Endothelial cell of umbilical vein (primary cell): ENCODE measurements at places on chromosomes 12 and 14. TPM values are rescaled to one million over a fixed set of nuclear protein-coding genes. Genes with fewer than 3 reads are reported as not detected.
A peak's percentile ranks its signal among the peaks of the same experiment; 100 is the strongest.

PRPH gene
- not detected in 2 replicates for polyA plus RNA-seq

GSC gene
- polyA plus RNA-seq, result not detected in 2 replicates

DNA sequence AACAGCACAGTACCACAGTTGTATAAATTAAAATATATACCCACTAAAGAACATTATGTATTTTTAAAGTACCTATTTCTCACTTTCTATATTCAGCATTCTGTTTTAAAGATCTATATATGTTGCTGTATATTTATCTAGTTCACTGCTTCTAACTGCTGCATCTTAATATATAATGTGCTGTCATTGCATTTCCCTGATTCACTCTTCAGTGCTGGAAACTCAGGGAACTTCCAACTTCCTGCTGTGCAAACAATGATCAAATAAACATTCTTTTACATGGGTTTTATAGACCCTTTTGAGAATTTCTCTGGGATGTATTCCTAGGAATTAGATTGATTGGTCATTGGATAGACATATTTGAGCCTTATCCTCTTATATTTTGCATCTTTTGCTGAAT, 379.1 kb downstream of the APAF1 start:
- no peak for DNase-seq

GRCh38 chr12:37543131-37543965, 773.2 kb upstream of the ALG10B start:
- no peak for DNase-seq

TAS2R20 gene
- 0.30 and 0.48 TPM in 2 replicates for polyA plus RNA-seq

GRCh38 chr12:3042394-3042793, 34.8 kb upstream of the TSPAN9 start:
- no peak for DNase-seq

GRCh38 chr12:96906849-96907670, at the start of gene NEDD1:
Gene NEDD1, plus strand, starts transcription at chr12:96907257. Its CDS starts 2,503 bp downstream, at chr12:96909760.
- peak; percentile 82 for DNase-seq

ESRRB gene
- polyA plus RNA-seq, result not detected in 2 replicates

SLCO1A2 gene
- polyA plus RNA-seq, result not detected in 2 replicates

SERPINA6 gene
- polyA plus RNA-seq, result not detected in 2 replicates

HPD gene
- not detected in 2 replicates for polyA plus RNA-seq

IAPP gene
- not detected in 2 replicates for polyA plus RNA-seq

MYO1H gene
- not detected in 2 replicates for polyA plus RNA-seq

ACACB gene
- 0.72 and 1.3 TPM in 2 replicates for polyA plus RNA-seq

DNA sequence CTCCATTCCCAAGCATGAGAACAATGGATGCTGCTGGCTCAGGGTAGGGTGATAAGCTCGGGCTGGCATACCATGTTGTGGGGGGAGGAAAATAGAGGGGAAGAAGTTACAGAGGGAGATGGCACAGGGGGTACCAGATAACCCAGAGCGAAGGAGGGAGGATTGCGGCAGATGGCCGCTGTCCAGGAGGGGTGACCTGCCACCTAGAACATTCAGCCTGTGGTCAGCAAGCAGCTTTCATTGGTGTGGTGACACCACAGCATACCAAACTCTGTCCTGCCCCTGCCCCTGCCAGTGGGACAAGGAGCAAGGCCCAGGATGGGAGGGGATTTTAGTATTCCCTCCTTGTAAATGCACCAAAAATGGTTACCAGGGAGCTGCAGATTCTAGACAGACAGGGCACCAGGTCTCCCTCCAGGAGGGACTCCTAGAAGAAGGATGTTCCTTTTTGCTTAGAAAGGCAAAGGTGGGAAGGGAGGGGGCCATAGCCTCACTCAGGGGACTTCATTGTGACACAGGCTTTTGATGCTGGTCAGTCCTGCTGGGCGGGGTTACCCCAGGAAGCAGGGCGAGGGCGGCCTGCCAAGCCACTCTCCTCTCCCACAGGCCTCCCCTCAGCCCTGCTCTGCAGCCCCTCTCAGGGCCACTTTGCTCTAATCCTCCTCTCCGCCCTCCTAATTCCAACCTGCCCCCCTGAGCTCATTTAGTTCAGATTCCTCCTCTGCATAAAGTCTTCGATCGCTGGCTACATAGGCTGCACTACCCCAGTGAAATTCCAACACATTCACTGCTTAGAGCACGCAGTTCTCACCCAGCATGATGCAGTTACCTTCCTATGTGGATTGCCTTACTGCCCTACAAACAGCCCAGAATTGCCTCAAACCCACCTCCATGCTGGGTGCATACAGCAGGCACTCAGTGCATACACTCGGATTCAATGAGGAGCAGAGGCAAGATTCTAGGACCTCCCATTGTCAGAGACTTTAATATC, 36.0 kb upstream of the PLEKHG6 start:
- DNase-seq, result peak; percentile 24

SERPINA12 gene
- polyA plus RNA-seq, result not detected in 2 replicates

- no peak for DNase-seq
Observed at GRCh38 chr12:24127919-24128721, 178.7 kb upstream of the SOX5 start.

DNA sequence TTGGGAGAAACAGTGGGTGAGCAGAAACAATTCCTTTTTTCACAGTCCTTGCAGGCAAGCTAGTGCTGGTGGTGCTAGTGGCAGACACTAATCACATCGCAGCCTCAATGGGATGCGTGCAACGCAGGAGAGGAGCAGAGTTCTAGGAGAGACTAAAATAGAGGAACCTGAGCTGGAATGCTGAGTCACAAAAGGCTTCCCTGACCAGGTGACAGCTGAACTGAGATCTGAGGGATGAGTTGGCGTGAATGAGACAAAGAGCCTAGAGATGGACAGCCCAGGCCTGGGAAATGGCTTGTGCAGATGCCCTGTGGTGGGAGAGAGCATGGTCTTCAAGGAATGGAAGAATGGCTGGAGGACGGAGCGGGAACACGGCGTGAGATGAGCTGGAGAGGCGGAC, 25.8 kb downstream of the ACADS start:
- DNase-seq, result no peak

TMEM132D gene
- polyA plus RNA-seq, result not detected in 2 replicates

TSPAN9 gene
- 43.3 and 46.8 TPM in 2 replicates for polyA plus RNA-seq

DNA sequence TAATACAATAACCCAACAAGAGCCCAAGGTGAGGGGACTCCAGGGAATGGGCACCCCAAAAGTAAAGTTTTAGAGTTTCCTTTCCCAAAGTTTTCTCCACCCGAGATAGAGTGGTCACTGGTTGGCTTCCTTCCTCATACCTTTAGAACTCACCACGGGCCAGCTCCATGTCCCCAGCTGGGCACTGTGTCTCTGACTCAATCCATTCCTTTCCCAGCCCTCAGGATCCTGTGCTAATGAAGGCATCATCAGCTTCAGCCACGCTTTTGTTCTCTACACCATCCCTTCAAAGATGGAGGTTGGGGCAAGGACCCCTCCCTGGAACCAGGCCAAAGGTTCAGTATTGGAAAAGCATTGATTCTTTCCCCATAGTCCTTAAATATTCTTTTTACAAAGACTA, 59.8 kb upstream of the VASH1 start:
- DNase-seq, result no peak

TAS2R14 gene
- 0.76 and 0.91 TPM in 2 replicates for polyA plus RNA-seq

DNA sequence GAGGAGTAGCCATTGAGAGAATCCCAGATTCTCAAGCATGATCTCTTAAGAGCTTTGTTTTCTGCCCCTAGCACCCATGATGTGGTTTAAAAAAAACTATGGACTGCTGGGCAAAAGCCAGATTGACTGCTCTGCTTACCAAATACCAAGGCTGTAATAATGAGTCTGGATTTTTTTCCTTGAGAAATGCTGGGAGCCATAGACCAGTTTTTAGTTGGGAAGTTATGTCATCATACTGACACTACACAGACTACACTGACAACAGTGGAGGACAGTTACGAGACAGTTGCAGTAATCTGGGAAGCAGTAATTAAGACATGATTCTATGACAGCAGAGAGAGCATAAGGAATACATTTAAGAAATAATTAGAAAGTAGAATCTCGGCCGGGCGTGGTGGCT, 35.8 kb downstream of the SPATA7 start:
- no peak for DNase-seq

DNA sequence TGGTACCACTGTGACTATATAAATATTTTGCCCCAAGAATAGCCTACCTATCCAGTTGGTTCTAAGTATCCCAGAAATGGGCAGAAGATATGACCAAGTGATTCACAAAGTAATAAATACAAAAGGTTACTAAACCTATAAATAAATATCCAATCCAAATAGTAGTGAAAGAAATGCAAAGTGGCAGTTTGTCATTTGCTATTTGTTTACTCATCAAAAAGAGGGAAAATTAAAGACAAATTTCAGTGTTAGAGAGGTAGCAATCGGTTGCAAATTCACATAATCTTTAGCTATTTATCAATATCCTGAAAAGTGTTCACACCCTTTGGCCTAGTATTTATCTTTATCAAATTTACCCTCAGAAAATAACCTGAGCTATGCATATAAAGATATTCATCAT, 136.4 kb upstream of the NPAS3 start:
- no peak for DNase-seq

DNA sequence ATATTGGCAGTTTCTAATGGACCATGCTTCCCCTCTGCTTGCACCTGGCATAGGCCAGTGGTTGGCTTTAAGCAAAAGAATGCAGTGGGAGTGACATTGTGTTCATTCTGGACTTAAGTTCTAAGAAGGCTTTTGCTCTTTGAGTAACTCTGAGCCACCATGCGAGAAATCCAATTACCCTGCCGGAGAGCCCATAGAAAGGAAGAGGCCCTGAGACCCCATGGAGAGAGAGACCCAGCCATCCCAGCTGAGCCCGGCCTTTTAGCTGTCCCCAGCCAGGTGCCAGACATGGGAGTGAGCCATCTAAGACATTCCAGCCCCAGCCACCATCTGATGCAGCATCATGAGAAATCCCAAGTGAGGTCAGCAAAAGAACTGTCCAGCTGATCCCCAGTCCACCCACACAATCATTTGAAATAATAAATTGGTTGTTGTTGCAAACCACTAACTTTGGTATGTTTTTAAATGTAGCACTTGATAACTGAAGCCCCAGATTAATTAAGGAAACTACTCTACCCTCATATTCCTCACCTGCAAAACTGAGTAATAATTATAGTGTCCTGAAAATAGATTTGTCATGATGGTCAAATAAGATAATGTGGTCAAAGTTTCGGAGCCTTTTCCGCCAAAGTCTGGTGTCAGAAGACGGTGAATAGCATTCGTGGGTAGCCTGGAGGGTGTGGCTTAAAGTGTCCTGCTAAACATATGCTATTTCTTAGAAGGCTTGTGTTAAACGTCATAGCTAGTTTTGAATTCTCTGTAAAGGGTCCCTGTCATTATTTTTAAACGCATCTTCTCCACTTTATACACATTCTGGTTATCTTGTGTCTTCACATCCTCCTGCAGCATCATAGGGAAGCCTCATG, 166.6 kb upstream of the PELI2 start:
- no peak for DNase-seq

GRCh38 chr12:51907856-51908425, 637 bp downstream of the ACVRL1 start:
- peak; percentile 55 for DNase-seq

ACOT4 gene
- polyA plus RNA-seq, result 0.46 and 0.75 TPM in 2 replicates

- no peak for DNase-seq
Observed at GRCh38 chr12:1603269-1603993, 9.1 kb upstream of the FBXL14 start.

DNA sequence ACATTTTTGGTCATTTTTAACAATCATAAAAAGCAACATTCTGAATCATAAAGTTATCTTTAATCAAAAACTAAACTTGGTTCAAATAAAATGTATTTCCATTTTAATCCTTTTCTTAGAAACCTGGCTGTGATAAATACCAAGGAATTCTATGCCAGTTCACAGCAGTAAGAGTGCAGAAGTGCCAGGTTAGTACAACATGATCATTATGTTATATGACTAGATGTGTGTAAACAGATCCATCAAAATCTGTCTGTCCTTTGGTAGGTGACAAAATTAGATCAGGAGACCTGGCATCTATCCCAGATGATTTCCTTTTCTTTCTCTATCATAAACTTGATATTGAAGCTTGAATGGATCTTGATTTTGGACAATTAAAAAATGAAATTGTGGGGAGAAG, 200.6 kb upstream of the STXBP6 start:
- no peak for DNase-seq

DNA sequence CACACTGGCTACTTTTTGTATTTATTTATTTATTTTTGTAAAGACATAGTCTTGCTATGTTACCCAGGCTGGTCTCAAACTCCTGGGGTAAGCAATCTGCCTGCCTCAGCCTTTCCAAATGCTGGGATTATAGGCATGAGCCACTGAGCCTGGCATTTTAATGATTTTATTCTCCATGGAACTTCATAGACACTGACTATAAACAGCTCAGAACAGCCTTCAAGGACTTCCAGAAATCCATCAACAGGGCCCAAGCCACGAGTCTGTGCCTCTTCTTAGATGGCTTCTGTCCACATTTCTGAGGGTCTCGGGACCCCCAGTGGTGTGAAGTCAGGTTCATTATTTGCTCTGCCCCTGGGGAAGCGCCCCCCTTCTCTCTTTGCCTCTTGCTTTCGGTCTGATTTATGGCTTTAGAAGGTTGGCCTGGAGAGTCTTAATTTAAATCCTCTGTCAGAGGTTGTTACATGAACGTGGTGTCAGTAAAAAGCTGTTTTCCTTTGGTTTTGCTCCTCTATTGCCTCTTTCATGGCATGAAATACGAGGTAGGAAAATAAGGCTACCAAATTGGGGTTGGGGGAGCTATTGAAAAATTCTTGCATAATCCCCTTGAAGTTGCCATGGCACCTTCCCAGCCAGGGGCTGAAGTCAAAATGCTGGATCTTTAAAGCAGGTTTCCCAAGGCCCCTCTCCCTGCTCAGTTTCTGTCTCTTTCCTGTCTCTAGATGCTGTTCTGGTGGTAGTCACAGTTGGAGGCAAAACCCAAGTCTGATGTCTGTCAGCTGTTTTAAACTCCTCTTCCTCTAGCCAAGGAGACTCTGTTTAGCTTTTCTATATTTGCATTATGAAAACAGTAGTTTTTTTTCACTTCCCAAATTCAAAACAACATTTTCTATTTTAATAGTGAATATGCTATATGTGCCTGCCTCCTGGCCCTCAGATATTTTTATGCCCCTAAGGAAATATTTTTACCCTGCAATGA, 129.4 kb downstream of the SMOC1 start:
- peak; percentile 11 for DNase-seq

ACSM4 gene
- not detected in 2 replicates for polyA plus RNA-seq

GRCh38 chr14:24673059-24673458, 39.1 kb upstream of the GZMB start:
- no peak for DNase-seq

GRCh38 chr14:57174466-57174865, 94.2 kb downstream of the EXOC5 start:
- DNase-seq, result no peak

DNA sequence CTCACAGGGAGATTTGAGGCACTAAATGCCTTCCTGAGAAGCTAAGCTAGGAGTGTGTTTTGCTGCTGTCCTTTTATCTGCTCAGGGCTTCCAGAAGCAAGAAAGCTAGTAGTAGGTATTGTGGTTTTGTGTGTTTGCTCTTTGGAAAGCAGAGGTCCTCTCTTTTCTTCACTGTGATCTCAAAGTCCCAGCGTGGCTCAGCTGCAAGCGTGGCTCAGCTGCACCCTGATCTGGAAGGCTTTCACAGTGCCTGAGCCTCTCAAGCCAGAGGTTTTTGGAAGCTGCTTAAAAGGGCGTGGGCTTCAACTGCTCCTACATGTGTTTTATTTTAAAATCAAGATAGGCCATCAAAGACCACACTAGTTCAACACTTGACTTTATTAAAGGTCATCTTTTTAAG, 337.4 kb upstream of the RGS6 start:
- DNase-seq, result no peak

- peak; percentile 47 for DNase-seq
Observed at GRCh38 chr12:49019443-49020324, 1.1 kb upstream of the PRKAG1 start.
